ENCODE measurements at places on chromosomes 5 and 9.

- no peak for DNase-seq
These were observed 1.6 kb downstream of the INSYN2B start for GRCh38 chr5:169978714-169979113.

- no peak for DNase-seq
These were observed 23.2 kb downstream of the GAPVD1 start for GRCh38 chr9:125284855-125285254.

GRCh38 chr9:72826996-72827949, 125.6 kb downstream of the ALDH1A1 start:
- DNase-seq, result no peak

DNA sequence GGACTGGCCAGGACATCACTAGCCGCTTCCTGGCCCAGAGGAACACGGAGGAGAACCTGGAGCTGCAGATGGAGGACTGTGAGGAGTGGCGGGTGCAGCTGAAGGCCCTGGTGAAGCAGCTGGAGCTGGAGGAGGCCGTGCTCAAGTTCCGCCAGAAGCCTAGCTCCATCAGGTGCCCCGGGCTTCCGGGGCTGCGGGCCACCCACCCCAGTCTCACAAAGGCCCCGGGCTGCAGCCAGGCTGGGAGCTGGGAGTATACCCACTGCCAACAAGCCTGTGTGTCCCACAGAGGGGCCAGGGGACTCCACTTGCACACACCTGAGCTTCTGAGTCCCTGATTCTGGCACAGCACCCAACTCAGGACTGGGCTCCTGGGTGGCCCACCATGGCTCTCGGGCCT, 1.7 kb upstream of the RABL6 start:
- DNase-seq, result no peak

DNA sequence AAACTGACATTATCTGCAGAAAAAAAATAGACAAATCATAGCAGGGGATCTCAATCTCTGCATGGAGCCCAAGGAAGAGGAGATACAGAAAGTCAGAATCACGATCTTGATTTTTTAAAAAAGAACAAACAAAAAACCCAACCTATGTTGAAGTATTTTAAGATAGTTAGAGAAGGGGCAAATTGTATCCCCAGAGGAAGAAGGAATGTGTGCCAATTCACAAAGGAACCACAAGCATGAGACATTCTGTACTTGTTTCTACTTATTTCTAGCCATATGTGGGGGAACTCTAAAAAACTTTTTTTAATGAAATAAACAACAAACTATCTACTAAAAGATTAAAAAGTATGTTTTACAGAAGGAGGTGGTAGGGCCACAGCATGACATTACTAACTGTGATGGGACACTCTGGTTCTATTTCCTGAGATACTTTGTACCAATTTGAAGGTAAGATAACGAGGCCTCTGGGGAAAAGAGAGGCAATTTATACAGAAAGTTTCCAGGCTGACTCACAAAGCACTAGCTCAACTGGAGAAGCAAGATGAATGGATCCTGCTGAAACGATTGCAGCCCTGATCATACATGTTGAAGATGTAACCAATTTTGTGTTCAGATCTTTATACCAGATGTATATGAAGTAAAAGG, 22.5 kb downstream of the RANBP3L start:
- DNase-seq, result no peak

GRCh38 chr9:69211424-69212036, 37.5 kb downstream of the TJP2 start:
- no peak for DNase-seq

- DNase-seq, result no peak
These were observed 83.7 kb downstream of the C5orf15 start for GRCh38 chr5:133884569-133885311.

DNA sequence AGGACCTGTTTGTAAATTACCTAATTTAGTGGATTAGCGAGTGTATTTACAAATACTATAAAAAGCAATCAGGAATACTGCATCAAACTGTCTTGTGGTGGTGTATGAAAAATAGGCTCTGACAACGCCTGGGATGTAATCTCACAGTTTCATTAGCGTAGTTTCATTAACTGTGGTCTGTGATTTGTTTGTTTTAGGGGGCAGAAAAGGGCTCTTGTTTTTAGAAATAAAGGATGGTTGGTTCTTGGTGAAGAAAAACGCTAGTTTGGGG, 1.4 kb downstream of the SLC44A1 start:
- DNase-seq, result no peak

GRCh38 chr9:16986556-16986955, 116.1 kb upstream of the BNC2 start:
- DNase-seq, result no peak

DNA sequence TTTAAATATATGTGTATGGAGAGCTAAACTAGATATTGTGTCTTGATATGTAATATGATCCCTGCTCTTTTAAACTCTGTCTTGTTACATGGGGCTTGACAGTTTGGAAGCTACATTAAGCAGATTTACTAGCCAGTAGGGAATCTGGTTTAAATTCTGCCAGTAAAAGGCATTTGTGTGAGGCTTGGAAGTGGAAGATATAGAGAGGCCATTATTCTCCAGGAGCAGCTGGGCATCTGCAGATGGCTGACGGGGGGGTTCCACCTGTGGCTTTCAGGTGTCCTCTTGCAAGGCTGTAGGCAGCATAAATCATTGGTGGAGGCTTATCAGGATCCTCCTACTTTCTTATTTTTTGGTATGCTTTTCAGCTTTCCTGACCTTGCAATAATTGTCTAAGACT, 179.1 kb upstream of the FBXL7 start:
- no peak for DNase-seq

GRCh38 chr9:120741701-120742100, 27.4 kb upstream of the MEGF9 start:
- DNase-seq, result no peak

Measured in NCI-H146 (cell line).